ENCODE measurements at places on chromosomes 4 and X. TPM values are rescaled to one million over a fixed set of nuclear protein-coding genes. Genes with fewer than 3 reads are reported as not detected.

DNA sequence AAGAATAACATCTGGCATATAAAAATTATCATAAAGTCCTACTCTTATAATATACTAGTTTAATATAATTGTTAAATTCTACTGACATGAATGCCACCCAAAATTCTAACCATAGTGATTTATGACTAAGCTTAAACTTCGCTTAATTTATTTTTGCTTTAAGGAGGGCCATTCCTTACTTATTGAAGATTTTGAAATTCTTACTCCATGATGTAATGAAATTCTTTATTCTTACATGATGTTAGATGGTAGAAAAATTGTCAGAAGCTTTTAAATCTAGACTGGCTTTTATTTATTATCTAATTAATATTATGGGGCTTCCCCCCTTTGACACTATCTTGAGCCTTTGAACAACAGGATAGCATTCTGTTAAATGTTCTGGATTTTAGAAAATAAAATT is 19.5 kb upstream of the SUPT20HL2 start:
- no peak for DNase-seq

GRCh38 chr4:184787766-184788503 is 37.8 kb downstream of the ACSL1 start:
- no peak for DNase-seq

The MAGEA6 gene
- total RNA-seq, result not detected

The NR0B1 gene
- not detected for total RNA-seq

Measured in mucosa of descending colon (tissue), 3 donors.